ENCODE measurements at places on chromosomes 3 and 15.

GRCh38 chr15:51830276-51830806, 888 bp downstream of the TMOD3 start:
- no peak for DNase-seq

GRCh38 chr15:69758291-69758771, 305.7 kb downstream of the RPLP1 start:
- DNase-seq = no peak

GRCh38 chr15:79560384-79560783, 128.2 kb downstream of the MINAR1 start:
- DNase-seq = no peak

- no peak for DNase-seq
Observed at GRCh38 chr3:169562988-169563774, 100.3 kb downstream of the MECOM start.

DNA sequence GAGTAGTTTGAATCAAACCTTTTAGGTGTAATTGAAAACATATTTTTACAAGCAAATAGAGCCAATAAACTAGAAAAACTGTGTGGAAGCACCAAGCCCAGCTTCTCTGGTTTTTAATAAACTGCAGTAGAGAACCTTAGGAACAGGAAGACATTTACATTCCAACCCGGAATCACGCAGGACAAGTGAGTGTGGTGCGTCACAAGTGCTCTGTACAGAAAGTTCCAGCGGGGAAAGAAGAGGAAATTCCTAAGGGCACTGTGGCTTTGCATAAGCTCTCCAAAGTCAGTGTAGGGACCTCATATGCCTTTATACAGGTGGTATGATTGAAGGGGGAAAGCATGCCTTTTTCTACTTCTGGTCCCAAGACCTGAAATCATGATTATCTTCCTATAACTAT, 21.6 kb downstream of the COL8A1 start:
- DNase-seq = no peak

DNA sequence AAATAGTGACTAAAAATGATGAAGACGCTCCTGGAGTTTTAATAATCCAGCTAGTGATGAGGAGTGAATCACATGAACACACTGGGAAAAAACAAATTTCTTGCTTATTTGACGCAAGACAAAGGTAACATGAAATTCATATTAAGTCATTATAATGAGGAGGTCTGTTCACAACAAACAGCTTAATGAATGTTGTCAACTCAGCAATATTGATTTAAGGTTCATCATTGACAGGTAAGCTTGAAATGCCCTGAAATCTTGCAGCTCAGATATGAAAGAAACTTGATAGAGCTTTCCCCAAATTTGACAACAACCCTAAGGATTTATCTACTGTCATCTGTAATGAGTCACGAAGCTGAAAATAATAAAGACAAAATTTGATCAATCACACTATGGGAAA, 108.1 kb upstream of the SELENOK start:
- no peak for DNase-seq

DNA sequence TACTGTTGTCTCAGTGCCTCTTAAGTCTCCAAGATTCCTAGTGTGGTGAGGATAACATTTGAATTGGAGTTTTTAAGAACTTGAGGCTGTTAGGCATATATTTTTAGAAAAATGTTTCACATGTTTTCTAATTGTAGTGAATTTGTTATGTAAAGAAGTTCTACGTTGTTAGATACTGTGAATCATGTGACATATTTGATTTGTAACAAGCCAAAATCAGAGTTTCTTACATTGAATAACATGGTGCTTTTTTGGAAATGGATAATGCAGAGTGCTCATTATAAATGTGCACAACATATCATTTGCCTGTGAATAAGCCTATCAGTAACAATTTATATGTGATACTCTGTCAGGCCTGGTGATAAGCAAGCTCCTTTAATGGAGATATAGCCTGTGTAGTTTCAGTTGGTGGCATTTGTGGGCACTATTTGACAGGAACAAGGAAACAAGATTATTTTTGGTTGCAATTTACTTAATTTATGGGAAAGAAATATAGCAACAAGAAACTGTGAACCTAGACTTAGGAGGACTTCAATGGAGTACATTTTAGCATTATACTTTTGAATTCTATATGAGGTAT, 328.8 kb downstream of the ARPP21 start:
- DNase-seq = no peak

DNA sequence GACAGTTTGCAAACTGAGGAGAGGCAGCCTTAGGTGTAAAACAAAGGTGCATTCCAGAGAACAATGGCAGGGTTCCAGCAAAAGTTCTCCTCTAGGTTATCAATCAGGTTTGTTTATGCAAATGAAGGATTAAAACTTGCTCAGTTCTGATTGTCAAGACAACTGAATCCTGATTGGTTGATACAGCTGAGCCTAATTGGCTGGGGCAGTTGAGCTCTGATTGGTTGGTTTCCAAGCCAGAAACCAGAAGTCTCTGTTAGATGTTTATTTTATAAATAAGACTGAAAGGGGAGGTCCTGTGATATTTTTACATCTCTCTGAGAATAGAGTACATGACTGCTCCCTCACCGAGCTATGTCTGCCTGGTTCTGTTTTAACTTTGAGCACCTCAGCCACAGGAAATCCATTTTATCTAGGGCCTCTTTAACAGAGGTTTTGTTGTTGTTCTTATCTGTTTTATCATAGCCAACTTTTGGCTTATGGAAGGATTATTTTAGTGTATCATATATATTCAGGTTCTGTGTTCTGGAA, 37.8 kb downstream of the PPM1L start:
- DNase-seq = no peak

DNA sequence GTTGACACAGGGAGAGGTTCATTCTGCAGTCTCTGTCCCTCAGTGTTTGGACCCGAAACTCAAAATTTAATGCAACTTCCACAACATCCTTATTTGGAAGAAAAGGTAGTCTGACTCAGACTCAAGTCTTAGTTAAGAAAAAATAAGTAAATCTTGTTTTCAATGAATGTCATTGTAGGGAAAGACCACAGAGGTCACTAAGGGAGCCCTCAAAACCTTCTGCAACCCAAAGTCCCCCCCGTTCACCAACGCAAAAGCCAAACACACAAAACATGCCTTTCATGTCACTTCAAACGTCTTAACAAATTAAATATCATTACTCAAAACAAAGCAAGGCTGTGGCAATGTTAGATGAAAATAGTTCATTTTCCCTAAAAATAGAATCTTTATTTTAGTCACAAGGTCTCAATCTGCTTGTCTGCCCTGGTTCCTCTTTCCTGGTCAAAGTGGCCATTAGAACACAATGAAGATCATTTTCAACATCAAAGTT, 20.9 kb upstream of the SSUH2 start:
- DNase-seq = no peak

- no peak for DNase-seq
Observed at GRCh38 chr3:59381282-59381681, 331.5 kb upstream of the CFAP20DC start.

DNA sequence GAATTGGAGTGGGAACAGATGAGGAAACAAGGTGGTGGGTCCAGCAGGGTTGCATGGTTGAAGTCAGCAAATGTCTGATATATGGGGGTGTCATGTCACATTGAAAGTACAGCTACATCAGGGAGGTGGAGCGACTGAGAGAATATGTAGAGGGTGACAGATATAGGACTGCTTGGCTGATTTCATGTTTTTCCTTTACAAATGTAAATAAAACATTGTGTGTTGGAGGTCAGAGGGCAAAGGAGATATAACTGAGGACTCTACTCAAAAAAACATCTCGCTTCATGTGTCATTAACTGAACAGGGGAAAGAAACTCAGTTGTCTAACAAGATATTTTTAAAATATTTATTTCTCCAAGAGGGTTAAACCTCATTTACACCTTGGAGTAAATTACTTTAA, 177.7 kb downstream of the TIGIT start:
- no peak for DNase-seq

DNA sequence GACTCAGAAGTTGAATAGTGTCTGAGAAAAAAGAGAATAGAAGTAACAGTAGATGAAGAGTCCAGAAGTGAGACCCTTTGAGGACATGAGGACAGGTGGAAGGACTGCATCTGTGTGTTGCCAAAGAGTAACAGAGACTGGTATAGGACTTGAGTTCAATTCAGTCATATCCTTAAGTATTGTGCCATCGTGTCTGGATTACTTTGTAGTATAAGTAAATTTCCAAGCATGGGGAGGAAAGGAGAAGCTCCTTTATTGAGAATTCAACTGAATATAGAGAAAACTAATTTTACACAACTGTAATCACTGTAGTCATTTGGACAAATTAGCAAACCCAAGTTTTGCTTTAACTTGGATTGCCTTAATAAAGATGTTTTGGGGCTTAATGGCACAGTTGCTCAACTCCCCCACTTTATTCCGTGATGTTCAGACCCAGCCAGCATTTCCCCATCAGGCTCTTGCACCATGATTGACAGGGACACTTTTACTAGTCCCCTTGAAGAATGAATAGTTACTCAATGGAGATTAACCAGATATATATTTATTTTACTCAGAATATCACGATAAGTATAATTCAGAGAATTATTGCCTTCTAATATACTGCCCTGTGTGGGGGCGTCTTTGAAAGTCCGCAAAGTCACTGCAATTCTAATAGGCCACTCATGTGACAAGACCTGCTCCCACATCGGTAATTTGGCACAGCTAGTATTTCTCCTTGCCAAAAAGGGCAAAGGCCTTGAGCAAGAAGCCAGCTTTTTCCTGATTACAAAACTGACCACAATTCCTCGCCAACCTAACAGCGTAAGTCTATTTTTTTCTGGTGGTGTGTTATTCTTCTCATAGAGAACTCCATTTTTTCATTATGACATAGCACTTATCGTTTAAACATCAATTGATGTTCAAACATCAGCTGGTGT, 61.3 kb downstream of the PPARG start:
- DNase-seq = no peak

DNA sequence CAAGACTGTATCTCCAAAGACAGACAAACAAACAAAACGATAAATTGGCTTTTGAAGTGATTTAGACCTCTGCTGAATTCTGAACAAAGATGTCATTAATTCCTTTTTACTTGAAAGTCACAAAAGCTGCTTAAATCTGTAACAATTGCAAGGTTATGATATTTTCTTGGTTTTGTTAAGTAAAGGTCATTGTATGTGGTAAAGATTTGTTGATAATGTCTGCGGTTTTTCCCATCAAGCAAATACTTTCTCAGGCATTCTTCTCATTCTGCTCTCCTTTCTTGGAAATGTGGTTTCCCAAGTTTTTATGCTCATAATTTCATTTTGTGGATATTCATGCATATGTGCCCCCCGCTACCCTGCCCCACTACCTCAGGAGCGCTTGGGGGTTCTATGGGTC, 116.5 kb downstream of the SLMAP start:
- DNase-seq = no peak

GRCh38 chr3:104214937-104215336, 1151.8 kb upstream of the ALCAM start:
- no peak for DNase-seq

GRCh38 chr3:39220407-39221140, 28.2 kb upstream of the XIRP1 start:
- DNase-seq = no peak

GRCh38 chr15:91521996-91522395, 331.5 kb upstream of the SLCO3A1 start:
- no peak for DNase-seq

DNA sequence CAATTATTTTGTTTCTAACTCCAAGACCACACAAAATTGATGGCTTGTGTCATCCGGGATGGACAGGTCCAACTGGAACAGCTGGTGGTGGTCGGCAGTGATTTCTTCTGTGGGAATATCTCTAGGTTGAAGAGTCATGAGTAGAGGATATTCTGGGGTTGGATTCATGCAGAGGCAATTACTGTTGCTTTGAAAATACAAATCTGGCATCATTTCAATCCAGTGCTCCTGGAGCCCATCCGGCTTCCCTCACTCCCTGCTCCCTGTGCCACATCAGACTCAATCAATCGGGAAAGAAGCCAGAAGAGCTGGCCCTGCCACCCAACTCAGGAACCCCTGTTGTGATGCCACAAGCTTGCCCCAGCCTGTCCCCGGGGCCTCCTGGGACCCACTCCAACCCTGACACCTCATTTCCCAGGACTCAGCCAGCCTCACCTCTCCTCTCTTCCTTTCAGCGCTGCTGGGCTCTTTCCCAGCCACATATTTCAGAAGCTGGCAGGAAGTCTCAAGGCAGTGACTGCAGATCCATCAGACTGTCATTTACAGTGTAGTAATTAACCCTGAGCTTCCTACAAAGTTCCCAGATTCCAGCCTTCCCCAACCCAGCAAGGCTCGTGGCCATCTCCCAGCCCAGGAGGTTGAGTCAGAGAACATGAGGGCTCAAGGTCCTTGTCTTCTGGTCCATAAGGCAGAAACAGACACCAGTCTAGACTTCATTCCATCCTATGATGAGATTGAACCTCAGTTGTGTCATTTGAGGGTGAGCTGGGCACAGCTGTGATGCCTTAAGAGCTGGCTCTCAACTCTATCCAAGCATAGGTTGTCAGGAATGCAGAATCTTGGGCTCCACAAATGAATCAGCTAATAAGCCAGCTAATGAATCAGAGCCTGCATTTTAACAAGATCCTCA, 114.0 kb downstream of the FAM174B start:
- DNase-seq = no peak

DNA sequence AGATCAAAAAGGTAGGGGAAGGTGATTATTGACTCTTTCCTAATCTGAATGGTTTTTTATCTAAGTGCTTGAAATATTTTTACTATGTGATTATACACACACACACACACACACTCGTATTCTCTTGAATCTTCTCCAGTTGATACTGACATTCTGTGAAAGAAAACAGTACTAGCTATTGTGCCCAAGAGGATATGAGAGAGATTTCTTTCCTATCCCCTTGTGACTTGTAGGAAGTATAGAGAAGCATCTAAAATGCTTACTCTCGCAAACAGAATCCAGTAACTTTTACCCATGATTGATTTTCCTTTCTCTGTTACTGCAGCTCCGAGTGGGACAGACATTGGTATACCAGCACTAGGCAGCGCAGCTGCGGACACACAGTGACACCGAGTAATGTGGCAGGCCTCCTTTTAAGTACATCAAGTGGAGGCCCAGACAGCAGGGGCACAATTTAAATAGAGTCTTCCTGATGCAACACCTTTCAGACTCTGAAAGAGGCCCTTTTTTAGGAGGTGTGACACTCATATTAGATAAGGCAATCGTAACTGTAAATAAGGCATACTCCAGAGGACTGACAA, 421.0 kb upstream of the CNTN4 start:
- no peak for DNase-seq

DNA sequence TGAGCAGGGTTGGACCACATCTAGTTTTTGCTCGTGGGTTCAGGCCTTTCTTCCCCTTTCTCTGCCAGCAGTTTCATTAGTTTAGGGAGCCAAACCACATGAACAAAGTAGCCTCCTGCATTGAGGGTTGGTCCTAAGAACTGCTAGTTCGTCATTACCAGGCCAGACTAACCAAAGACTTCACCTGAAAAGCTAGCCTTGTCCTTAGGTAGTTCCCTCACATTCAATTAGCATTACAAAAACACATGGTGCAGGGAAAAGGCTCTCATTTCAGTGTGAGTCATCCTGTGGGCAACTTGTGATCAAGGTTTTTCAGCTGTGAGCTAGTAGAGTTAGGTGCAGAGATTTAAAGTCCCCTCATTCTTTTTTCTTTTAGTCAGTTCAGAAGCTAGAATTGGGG, 279.3 kb upstream of the CTNNB1 start:
- DNase-seq = no peak

GRCh38 chr3:58386626-58387365, 46.8 kb downstream of the PDHB start:
- DNase-seq = no peak
